ENCODE measurements at places on chromosomes 7 and 10.

DNA sequence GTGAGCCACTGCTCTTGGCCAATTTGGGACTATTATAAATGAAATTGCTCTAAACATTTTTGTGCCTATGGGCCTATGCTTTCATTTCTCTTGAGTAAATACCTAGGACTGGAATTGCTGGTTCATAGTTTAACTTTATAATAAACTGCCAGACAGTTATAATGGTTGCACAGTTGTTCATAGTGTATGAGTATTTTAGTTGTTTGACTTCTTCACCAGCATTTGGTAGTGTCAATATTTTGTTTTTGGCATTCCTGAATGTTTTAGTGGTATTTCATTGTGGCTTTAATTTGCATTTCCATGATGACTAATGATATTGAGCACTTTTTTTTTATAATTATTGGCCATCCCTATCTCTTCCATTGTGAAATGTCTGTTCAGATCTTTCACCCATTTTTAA lies 29.5 kb downstream of the PLEKHA8 start:
- no peak for DNase-seq

DNA sequence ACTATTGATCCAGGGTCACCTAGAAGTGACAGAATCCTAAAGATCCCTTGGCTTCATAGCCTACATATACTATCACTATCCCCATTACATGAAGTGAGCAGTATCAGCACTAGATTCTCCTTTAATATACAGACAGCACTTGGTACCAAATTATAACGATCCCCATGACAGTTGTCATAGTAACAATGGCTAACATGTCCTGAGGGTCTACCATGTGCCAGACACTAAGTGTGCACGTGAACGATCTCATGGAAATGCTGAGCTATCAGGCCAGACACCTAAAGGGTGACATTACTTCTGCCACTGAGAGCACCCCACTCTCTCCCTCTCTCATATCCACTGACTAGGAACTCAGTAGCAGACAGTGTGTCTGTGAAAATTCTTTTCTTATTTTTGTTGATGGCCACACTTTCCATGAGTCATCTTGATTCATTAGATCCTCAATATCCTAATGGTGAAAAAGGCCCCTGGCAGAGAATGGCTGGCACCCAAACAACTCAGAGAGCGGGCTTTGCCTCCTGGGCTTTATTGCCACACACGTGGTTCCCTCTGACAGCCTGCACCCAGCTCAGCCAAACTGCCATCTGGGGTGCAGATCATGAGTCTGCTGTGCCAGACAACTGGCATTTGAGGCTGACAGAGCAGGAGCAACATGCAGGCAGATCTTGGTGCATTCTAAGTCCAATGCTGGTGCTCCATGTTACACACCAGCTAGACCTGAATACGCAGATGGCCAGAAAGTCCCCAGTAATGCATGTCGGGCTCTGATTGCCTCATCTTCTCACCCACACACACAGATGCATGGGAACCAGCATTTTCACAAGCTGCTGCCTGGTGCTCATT lies 176.3 kb downstream of the DGKI start:
- DNase-seq = no peak

- DNase-seq = no peak
Measured at GRCh38 chr7:147980826-147981813, 609.4 kb upstream of the C7orf33 start.

DNA sequence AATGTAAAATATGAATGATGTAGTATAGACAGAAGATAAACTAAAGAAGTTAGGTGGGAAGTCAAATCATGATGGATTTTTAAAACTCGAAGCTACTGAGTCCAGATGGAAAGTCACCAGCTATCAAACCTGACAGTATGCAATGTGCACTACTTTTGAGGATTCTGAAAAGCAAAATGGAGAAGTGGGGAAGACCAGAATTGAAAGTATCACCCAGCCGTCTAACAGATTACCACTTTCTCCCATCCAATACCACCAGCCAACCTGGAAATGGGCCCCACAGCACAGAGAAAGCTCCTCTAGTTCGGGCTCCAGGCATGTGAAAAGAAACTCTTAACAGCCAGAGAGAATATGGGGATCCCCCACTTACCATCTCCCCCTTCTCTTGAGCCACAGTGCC lies 67.9 kb upstream of the SRRM3 start:
- DNase-seq = no peak

DNA sequence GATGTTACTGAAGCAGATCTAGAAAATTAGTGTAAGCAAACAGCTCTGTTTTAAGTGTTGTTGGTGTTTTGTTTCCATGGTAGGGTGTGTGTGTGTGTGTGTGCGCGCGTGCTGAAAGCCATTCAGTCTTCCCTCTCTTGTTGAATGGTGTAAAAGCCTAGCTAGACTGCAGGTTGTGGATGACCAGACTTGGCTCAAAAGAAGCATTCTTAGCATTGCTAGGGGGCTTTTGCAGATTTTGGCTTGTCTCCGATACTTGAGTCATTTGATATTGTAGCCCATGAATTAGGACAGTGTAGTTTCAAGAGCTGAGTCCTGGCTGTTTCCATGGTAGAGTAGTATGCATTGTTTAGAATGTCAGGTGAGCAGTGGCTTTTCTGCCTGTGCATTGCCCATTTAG lies 99.1 kb downstream of the SND1 start:
- no peak for DNase-seq

DNA sequence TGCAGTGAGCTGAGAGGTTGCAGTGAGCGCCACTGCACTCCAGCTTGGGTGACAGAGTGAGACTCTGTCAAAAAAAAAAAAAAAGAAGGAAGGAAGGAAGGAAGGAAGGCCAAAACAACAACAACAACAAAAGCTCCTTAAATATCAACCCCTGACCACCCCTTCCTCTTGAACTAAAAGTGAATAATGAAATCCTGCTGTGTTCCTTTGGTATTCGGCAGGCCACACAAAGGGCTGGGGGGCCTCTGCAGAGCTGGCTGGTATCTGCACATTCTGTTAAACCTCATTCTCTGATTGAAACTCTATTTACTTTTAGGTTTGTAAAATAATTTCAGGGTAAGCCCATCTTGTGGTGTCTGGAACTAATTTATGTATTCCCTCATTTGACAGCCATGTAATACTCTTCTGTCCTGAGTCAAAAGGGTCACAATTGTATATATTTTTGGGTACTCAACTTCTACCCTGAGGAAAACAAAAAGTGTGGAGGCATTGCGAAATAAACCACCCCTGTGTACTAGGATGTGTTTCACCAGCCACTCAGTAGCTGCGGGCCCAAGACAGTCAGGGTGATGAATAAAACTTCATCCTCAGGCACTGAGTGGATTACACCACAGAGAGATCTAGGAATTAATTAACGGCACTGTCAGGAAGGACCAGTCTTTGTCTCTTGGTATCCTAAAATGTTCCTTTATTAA lies 446.4 kb upstream of the PFKP start:
- DNase-seq = no peak

DNA sequence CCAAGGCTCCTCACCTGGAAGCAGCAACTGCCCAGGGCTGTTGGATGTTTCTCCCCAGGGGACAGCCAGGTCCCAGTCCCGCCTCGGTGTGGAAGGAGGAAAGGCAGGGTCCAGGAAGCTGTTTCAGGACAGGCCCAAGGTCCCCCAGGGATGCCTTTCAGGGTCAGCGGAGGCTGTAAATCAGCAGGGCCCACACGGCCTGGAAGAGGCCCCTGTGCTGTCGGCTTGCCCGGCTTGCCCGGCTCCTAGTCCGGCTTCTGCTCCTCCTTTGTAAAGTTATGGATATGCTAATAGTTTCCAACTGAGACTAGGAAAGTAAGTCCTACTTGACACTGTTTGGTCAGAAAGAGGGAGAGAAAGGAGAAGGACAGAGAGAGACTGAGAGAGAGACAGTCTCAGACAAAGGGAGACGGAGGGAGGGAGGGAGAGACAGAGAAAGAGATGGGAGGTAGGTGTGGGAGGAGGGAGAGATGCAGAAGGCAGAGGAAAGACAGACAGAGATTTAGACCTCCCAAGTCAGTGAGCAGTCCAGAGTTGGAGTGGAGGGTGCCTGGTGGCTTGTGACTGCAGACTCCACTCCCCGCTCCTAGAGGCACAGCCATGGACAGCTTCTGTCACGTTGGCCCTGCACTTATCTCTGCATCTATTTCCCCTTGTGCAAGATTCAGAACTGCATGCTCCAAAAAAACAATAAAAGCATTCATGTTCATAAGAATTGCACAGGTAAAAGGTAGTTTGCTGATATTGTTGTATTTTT lies 10.5 kb downstream of the IKZF1 start:
- DNase-seq = no peak

GRCh38 chr7:55594414-55594813 lies 22.1 kb upstream of the VOPP1 start:
- DNase-seq = no peak

GRCh38 chr10:91974960-91975359 lies 51.4 kb downstream of the BTAF1 start:
- DNase-seq = no peak

DNA sequence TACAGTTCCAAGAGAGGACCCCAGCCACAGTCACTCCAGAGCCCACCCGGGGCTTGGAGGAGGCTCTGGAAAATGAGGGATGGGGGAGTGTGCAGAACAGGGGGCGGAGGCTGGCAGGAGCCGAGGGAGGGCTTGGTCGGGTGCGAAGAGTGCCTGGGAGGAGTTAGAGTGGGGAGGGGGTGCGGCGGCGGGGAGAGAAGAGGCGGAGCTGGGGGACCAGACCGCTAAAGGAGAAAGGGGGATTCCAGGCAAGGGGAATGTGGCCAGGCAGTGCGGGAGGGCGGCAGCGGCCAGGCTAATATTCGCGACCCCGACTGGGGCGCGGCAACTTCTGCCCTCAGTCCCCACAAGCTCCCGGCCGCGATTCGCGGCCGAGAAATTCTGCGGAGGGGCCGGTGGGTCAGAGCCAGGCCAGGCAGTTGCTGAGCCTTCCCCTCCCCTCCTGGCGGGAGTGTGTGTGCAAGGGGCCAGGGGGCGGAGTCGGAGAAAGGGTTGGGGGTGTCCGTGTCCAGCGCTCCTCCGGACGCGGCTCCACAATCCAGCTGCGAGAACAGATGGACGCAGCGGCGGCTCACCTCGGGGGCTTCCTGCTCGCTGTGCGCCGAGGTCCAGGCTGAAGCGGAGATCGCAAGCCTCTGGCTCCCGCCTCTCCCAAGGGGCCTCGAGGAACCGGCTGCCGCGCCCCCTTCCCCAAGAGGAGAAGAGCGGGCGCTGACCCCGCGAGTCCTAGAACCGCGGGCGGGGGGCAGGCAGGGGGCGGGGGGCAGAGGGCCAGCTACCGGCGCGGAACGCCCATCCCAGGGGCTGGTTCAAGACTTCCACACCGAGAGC lies 612 bp upstream of the SLC18A3 start:
- DNase-seq = no peak

GRCh38 chr10:48890888-48891850 lies 48.5 kb downstream of the LRRC18 start:
- no peak for DNase-seq

DNA sequence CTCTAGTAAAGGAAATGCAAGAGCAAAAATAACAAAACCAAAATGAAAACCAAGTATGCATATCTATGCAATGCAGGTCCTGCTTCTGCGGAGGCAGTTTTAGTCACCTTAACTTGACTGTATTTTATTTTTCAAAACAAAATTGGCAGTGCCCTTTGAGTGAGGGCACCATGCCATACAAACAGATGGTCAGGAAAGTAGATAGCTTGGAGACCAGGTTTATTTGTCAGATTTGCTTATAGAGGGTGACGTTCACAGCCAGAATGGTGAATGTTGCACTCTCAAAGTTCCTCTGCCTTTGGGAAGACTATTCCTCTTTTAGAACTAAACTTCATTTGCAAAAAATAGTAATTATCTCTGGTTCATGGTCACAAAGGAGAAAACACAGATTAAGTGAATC lies 801.9 kb downstream of the ANKRD7 start:
- DNase-seq = no peak

DNA sequence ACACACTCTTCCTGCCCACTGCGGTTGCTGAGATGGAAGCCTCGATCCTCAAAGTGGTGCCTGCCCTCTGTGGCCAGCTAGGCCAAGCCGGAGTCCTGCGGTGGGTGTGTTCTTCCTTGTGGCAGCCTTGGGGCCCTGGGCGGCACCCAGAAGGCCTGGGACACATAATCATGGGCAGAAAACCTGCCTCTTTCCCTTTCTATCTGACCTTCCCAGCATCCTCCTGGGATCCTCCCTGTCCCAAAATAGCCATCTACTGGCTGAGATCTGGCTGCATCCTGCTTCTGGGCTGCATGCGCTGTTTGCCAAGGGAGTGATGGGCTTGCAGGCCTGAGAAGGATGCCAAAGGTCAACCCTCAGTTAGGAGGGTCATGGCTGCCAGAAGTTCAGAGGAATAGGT lies 23.9 kb downstream of the COL13A1 start:
- DNase-seq = no peak

GRCh38 chr10:7872041-7872442 lies 53.7 kb downstream of the TAF3 start:
- DNase-seq = no peak

- no peak for DNase-seq
Measured at GRCh38 chr7:8277394-8277982, 15.5 kb upstream of the ICA1 start.

DNA sequence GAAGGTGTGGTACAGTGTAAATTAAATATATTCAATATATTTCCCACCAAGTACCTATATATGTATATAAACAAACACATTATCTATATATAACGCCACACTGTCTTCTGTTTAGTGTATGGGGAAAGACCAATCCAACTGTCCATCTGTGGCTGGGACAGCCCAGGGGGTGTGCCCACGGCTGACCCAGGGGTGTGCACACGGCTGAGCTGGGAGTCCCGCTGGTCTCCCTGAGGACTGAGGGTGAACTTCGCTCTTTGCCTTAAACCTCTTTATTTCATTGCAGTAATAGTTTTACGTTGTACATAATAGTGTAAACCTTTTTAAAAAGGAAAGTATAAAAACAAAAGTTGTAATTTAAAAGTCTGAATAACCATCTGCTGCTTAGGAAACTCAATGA lies 6.3 kb downstream of the EN2 start:
- DNase-seq = no peak

- no peak for DNase-seq
Measured at GRCh38 chr7:27462575-27463270, 200.0 kb downstream of the HIBADH start.

DNA sequence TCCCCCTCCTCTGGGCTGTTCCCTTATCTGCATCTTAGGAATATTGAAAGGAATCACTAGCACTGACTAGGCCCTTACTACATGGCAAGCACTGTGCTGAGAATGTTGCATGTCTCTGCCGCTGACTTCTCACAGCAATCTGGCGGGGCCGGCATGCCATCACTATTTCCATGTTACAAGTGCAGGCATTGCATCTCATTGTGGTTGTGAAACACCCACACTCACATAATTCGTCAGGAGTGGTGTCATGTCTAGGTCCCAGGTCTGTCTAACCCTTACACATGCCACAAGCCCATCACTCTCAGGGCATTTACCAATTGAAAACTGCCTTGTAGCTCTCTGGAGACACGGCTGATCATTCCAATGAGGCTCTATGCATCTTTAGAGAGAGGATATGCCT lies 8.5 kb upstream of the IL2RA start:
- DNase-seq = no peak

DNA sequence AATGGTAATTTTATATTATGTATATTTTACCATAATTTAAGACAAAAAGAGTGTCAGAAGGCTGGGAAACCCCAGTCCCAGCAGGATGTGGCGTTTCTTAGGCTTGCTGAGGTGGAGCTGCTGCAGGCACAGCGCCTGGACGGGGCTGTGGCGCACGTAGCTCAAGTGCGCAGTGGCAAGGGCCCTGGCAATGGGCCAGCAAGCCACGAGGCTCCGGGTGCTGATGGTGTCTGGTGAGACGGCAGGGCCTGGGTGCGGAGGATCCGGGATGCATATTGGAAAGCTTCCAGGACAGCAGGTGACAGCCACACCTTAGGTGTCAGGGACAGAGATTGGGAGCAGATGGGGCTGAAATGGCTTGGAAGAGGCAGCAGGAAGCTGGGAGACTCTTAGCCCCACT lies 37.2 kb downstream of the CLEC2L start:
- no peak for DNase-seq
